ENCODE measurements at places on chromosomes 5 and 9.

- DNase-seq: no peak
Observed at GRCh38 chr5:57302164-57302563, 128.3 kb downstream of the GPBP1 start.

DNA sequence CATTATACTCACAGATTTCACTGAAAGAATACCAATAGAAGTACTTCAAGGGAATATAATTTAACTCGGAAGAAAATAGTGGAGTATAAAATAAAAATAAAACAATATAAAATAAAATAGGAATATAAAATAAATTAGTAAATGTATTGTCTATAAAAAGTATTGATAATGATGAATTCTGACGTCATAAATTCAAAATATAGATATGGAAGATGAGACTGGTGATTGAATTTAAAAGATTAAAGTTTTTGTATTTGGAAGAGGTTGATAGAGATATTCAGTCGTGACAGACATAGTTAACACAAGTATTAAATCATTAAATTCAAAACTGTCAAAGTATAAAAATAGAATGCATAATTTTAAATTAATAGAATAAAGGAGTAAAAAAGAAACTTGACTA, 964.9 kb upstream of the C9orf72 start:
- DNase-seq: no peak

DNA sequence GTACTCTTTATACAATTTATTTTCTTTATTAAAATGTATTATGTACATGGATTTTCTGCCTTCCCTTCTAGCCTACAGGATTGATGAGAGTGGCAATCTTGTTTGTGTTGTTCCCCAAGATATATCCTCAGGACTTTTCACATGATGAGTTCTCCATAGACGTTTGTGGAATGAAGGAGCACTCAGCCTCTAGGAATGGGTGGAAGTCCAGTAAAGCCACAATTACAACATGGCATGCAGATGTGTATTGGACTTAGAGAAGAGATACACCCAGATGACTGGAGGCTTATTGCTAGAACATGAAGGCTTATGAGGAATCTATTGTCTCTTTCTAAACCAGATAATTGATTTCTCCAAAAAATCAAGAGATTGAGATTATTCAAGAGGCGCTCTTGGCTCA, 8.2 kb upstream of the DOCK2 start:
- DNase-seq: no peak

- DNase-seq: no peak
Observed at GRCh38 chr9:19138084-19138483, 10.8 kb upstream of the PLIN2 start.

DNA sequence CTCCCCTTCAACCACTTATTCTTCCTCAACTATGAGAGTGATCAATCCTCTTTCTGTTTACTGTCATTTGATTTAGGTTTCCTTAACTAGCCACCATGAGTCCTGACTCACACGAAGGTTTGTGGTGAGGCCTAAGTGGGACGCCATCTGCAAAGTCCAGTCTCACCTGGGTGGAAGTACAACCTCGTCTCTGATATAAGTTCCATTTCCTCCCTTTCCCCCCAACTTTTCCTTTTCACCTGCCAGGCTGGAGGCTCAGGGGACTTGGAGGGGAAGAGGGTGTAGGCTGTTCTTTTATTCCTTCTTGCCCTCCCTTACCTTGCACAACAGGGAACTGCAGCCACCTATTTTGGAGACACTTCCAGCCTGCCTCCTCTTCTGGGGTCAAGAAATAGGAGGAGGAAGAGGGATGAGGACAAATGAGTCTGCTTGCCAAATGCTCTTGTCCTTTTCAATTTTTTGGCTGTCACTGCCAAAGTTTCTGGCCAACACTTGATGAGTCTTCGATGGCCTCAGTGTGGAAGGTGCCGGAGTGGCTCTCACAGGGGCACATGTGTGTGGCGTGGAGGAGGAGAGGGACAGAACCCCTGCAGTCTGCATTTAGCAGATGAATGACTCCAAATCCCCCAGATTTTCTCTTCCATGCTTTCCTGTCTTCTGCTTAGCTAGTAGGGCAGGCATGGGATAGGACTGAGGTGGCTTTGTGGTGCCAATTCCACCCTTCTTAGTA, 249.6 kb downstream of the NSG2 start:
- DNase-seq: no peak

DNA sequence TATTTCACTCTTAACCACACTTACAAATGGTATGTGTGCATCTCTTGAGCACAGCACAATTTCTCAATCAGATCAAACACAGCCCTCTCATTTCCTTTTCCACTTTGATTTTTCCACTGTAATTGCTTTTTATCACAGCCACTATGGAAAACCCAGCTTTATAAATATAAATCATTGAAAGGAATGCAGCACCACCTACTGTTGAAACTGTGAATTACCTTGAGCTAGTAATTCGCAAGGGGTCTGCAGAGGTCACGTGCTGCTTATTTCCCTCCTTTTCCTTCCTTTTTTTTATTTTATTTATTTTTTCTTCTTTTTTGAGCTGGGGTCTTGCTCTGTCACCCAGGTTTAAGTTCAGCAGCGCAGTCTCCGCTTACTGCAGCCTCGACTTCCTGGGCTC, 76.9 kb downstream of the CDH6 start:
- no peak for DNase-seq

- DNase-seq: peak; percentile 39
Observed at GRCh38 chr9:135343837-135344522, 135.6 kb upstream of the PPP1R26 start.

DNA sequence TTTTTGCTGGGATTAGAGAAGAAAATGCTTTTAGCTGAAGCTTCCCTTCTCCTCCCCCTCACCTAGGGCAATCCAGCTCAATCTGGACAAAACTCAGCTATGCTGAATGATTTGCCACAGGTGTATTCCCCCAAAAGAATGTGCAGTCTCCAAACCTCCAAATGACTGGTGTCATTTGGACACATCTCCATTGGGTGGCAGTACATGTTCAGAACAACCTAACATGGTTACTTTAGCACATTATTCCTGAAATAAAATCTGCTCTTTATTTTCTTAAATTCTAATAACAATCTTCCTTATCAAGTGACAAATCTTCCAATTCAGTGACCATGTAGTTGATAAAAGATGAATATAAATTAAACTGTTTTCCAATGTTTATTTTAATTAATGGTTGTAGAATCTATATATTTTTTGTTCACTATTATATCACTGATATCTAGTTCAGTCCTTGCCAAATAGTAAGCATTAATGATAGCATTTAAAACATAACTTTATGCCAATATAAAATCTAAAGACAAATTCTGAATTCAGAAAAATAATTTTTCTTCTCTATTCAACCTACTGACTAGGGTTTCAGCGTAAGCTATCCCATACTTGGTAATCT, 61.3 kb upstream of the MOCS2 start:
- DNase-seq: no peak

DNA sequence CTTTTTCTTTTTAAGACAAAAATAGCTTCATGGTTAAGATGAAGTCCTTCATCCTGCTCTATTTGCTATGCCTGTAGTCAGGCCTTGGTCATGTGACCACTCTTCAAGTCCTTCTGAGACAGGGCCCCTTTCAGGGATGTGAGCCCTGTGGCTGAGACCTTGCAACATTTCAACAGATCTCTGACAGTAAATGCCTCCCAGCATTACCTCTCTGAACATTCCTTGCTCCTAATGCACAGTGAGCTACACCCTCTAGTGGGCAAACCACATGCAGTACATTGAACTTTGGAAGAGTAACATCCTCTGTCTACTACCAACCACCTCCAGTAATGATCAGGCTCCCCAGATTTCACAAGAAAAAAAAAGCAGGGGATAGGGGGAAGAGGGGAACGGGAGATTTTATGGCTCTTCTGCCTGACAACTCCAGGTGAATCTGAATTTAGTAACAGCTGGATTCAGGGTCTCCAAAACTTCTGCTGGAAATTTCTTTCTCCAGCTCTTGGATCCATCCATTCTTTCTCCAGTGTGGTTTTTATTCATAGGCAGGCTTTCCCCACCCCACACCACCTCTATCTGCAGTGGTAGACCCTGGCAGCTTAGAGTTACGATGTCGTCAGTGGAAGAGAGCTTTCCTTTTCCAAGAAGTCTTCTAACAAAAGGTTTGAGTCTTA, 8.9 kb upstream of the FBXO38 start:
- no peak for DNase-seq

- no peak for DNase-seq
Observed at GRCh38 chr9:2545881-2546490, 75.6 kb upstream of the VLDLR start.

DNA sequence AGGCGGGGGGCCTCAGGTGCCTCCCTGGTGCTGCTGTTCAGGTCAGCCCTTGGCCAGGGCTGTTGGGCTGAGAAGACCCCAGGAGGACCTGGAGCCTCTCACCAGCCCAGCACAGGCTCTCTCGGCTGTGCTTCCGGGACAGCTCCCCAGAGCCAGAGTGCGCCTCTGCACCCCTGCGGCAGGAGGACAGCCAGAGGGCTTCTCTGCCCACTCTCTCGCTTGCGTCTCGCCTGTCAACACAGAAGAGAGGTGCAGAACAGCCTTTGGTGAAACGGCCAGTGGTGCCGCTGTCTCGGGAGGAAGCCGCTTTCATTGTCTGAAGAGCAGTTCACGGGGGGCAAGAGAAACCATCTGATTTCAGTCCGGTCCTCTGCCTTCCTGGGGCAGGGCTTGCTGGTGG, 3.8 kb upstream of the NACC2 start:
- DNase-seq: no peak

DNA sequence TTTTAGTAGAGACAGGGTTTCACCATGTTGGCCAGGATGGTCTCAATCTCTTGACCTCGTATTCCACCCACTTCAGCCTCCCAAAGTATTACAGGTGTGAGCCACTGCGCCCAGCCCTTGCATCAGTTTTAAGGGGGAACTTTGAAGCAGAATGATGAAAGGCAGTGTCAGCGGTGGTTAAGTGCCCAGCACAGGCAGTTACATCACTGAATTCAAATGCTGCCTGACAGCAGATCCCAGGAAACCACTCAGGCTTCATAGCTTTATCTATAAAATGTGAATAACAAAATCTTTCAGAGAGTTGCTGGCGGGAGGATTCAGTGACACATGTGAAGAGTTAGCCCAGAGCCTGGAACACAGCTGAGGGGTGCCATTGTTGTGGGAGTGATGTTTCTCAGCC, 26.5 kb downstream of the FGF1 start:
- DNase-seq: no peak

DNA sequence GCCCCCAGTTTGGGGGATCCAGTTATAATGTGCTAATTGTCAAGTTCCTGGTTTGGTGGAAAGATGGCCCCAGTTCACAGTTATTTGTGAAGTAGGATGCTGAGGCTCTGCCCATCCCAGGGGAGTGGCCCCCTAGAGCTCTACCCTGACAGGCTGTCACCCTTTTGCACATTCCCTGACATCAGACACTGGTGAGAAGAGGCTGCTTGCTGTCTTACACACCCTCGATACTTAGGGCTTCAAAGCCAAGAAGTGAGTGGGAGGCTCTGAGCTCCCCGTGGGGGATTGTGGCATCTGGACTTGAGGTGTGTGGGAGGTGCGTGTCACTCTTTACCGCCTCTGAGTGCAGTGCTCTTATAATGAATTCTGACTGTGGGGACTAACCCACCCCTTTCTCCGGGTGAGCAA, 168.5 kb downstream of the DOCK2 start:
- DNase-seq: no peak

DNA sequence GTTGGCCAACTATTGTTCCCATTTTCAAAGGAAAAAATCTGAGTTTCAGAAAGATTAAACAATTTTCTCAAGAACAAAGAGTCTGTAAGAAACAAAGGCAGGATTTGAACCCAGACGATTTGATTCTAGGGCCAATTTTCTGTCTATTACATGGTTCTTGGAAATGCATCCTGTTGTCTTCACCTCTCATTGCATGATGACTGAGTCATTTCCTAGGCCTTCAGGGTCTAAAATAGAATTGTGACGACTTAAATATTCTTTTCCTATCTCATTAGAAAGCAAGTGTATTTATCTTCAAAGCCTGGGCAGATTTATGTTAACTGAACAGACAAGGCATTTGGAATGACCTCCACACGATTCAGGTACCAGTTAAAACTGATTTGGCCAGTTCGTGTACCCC, 512.9 kb downstream of the NTRK2 start:
- DNase-seq: no peak

DNA sequence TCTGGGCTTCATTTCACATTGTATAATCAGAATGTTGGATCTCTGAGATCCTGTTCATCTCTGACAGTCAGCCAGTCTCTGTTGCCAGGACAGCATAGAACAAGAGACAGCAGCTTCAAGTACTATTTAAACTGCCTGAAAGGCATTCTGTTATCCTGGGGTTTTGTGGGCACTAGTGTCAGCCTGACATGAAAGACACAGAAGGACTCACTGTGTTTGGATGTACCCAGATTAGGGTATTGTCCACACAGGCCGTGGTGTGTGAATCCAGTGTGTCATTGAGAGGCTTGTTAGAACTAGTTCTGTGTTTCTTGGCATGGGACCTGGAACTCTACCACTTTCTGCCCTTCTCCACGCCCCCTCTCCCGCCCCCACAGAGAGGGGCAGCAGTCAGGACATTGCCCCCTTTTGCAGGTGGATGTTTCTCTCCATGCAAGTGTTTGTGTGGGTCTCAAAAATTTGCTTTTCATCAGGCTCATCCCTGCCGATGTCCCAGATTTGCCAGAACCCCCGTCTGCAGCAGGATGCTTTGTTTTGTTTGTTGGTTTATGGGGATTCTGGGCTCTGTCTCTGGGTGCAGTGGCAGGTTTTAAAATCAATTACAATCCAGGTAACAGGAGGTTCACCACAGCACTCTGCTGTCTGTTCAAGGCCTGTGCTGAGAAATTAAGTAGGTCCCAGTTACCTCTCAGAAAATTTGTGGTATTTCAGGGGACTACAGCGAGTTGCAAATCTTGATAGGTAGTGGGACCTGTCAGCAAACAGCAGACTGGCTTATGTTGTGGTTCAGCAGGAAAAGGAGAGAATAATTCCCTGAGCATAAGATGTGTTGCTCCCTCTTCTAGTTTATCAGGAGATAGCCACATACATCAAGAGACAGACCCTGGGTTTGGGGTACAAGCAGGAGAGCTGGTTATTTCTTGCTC, 144.6 kb downstream of the DOCK2 start:
- no peak for DNase-seq

DNA sequence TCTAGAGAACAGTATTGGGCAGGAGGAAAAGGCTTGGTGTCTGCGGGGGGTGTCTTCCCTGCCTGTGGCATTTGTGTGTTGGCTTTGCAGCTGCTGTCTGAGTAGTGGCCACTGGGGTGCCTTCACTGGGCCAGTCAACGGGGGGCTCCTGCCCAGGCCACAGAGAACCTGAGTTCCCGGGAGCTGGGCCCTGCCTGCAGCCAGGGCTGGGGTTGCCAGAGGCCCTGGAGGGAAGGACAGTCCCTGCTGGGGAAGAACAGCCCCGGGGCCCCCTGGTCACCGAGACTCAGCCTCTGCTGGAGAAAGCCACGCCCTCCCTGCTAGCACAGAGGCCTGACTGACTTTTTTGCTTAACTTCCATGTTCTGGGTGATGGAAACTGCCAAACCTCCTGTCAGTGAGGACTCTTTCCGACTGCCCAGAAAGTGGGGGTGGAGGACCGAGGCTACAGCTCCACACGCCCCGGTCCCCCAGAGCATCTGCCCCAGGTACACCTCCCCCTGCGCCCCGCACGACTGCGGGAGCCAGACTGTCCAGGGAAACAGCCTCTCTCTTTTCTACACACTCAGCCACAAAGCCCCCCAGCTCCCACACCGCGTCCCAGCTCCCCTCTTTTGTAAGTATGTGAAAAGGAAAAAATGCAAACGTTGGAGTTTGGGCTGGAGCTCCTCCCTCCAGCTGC, 133.4 kb downstream of the DAB2IP start:
- DNase-seq: no peak

- DNase-seq: no peak
Observed at GRCh38 chr9:105296877-105297287, 52.4 kb downstream of the SLC44A1 start.

Data from stimulated activated CD4-positive, alpha-beta T cell treated with anti-CD3 and anti-CD28 coated beads, TNF-alpha, amount 100 ng/mL, for 1 hour (primary cell).